ENCODE measurements at places on chromosomes 6 and 20.

- no peak for DNase-seq
These were observed 124.2 kb upstream of the PTPN1 start for GRCh38 chr20:50385733-50386640.

DNA sequence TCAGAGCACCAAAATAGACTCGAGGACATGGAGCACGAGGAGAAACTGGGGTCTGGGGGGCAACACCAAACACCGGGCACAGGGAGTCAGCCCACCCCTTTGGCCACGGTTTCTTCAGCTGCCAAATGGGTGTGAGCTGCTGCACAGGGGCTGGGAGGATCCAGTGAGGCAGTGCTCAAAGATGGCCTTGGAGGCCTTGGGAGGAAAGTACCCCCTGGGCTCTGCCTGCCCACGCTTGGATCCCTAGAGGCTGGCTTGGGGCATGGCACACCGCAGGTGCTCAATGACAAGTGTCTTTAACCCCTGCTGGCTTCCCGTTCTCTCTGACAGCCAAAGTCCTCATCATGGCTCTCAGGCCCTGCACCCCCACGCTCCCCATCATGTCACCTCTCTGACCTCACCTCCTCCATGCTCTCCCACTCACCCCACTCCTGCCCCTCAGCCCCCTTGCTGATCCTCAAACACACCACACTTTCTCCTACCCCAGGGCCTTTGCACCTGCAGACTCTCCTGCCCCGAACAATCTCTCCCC, 190.3 kb downstream of the ANKRD60 start:
- DNase-seq, result no peak

- DNase-seq, result no peak
These were observed 11.0 kb downstream of the SCUBE3 start for GRCh38 chr6:35224720-35225119.

GRCh38 chr6:155351273-155352129, 37.2 kb upstream of the TFB1M start:
- DNase-seq, result no peak

DNA sequence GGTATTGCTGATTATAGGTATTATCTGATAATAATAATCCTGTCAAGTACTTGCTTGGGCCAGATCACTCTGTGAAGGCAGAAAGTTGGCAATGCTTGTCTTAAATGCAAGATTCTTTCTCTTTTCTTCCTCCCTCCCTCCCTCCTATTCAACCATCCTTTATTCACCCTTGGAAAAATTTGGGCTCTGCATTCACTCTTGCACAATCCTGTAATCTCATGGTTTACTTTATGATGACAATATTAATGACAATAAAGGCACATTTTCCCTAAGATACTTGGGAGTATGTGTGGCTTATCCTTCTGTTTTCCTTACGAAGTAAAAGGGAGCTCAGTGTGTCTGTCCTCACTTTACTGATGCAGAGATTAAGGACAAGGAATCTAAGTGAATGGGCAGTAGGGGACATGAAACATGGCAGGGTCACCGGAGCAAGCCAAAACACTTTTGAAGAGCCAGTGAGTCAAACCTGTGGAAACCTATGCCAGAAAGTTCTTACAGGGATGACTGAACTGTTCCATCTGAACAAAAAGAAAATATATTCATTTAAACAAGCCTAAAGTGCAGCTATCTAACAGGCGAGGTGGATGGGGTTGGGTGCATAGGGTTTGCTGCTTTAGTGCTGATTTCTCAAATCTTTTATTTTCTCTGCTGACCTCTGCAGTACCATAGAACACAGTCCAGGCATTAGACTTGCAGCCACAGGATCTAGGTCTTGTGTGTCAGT, 14.6 kb upstream of the RIPOR2 start:
- DNase-seq, result no peak

DNA sequence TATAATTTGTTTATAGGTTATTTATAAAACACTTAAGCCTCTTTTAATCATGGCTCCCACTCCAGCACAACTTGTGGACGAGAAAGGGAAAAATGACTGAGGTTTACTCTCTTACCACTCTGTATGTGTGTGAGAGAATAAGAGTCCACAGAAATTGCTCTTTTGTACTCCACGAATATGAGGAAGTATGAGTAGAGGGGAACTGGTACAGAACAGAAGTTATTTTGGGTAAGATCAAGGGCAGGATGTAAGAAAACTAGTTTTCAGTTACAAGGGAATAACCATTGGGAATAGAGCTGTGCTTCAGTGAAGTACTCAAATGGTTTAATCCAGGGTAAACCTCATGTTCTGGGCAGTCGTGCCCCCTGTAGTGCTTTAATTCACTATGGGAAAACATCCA, 72.6 kb downstream of the REV3L start:
- no peak for DNase-seq

GRCh38 chr6:140032189-140032588, 657.7 kb upstream of the CITED2 start:
- DNase-seq, result no peak

GRCh38 chr20:23058240-23058639, 8.8 kb upstream of the THBD start:
- DNase-seq, result no peak

- DNase-seq, result no peak
These were observed 96.9 kb downstream of the DHX35 start for GRCh38 chr20:39059036-39059435.

- peak; percentile 67 for DNase-seq
These were observed at the start of gene GPR6 for GRCh38 chr6:109978174-109979032. Gene GPR6, plus strand, starts transcription at chr6:109978311. Its CDS starts 802 bp downstream, at chr6:109979113.

- DNase-seq, result no peak
These were observed 54.8 kb upstream of the ADGRG6 start for GRCh38 chr6:142246960-142247359.

DNA sequence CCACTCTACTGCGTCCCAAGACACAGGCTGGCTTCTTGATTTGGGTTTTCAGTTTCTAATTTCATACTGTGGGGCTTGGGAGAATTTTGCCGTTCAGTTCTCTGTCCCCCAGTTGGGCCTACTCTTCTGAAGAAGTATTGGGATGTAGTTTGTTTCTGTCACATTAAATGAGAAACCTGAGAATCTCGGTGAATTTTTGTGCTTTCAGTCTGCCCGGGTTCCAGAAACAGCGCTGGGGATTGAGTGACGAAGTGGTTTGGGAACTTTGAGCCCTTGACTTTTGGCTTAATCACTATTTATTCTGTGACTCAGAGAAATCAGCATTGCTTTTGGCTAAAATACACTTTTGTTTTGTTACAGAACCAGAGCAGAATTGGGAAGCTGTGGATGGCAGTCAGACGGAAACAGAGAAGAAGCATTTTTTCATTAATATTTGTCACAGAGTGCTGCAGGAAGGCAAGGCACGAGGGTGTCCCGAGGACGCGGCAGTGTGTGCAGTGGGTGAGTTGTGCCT, 74.0 kb downstream of the IGF2R start:
- DNase-seq, result no peak

GRCh38 chr6:70396796-70397729, 16.2 kb upstream of the FAM135A start:
- no peak for DNase-seq

GRCh38 chr20:38167851-38168760, 3.0 kb upstream of the TGM2 start:
- DNase-seq, result peak; percentile 72

DNA sequence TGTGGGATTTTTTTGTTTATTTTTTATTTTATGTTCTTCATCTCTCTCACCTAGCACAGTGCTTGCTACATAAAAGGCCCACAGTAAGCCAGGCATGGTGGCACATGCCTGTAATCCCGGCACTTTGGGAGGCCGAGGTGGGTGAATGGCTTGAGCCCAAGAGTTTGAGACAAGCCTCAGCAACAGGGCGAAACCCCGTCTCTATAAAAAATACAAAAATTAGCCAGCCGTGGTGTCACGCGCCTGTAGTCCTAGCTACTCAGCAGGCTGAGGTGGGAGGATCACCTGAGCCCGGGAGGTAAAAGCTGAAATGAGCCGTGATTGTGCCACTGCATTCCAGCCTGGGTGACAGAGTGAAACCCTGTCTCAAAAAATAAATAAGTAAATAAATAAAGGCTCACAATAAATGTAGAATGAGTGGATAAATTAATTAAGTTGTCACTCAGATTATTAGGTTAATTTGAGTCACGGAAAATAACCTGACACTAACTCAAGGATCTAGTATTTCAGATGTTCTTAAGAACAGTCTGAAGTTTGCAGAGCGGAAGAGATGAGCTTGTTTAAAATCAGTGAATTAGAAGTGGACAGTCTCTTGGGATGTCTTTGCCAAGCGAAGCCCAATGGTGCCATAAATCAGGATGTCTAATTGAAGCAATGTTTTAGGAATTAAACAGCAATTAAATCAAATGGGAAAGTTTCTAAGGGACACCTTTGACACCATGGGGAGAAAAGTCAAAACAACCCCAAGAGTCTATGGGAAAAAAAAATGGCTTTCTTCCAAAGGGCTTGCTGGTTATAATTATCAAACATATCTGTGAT, 214.4 kb downstream of the ZNF217 start:
- no peak for DNase-seq

DNA sequence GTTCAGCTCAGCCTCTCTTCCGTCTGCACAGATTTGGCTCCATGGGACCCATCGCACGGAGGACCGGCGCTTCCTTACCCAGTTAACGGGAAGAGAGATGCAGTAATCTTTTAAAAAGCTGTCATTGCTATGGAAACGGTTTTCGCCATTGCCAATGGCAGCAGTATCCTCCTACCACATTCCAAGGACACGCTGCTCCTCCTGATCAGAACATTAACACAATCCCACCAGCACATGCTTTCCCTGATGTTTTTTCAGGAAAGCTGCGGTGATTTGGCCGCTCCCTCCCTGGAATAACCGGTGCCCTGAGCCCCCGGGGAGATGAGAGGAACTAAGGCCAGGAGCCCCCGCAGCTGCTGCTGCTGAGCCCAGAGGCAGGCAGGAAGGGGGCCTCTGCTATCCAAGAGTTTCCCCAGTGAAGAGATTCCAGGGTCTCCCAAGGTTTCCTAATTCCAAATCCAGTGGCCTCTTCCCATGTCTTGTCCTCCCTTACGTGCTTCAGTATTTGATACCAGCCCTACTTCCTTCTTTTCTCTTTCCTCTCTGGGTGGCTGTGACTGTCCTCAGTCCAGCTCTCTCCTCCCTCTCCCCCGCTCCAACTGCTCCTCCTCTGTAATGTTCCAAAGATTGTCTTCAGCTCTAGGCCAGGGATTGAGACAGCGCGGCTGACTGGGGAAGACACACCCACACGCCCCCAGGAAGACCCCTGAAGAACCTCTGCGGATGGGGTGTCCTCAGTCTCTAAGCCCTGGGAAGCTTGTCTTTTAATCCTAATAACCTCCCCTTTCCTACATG, 2.6 kb downstream of the BNIP5 start:
- DNase-seq, result no peak

- DNase-seq, result no peak
These were observed 156.1 kb downstream of the ZFP64 start for GRCh38 chr20:52035498-52035897.

DNA sequence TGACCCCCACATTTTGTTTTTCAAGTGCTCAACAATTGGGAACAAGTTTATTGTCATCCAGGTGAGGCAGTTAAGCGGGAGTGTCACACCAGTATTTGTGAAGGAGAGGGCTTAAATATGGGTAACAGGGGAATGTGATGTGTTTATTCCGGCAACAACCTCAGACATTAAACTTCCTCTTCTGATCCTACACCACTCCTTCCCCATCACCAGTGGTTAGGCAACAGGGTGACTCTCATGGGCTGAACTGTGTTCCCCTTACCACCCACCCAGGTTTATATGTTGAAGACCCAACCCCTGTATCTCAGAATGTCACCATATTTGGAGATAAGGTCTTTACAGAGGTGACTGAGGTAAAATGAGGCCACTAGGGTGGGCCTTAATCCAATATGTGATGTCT, 52.1 kb upstream of the RNF182 start:
- no peak for DNase-seq

DNA sequence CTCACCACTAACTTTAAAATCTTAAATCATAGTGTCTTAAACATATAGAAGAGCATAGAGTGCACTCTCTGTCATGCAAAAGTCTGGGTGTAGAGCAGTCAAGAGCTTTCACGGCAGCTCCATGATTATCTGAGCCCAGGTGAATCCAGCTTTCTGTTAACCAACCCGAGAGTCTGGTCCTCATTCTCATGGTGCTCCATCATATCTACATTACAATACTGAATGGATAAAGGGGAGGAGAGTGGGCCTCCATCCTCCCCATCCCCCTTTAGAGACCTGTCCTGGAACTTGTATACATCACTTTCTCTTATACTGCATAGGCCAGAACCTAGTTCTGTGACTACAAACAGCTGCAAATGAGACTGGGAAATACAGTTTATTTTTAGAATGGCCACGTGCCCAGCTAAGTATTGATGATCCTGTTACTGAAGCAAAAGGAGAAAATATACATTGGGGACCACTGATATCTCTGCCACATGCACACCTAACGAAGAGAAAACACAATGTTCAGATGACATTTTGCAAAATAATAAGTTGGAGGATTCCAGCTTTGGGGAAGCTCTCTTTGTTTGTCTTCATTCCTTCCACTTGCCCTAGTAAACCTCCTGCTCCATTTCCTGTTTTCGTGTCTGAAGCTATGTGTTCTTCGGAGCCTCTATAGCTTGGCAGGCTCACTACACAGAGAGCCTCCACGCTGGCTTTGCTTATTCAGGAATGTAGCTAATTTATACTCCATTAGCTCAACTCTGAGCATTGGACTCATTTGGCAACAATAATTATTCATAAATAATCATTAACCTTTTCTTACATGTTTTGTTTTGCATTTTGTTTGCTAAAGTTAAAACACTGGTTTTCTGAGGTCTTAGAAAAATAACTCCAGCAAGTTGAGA, 110.1 kb downstream of the IYD start:
- DNase-seq, result no peak

DNA sequence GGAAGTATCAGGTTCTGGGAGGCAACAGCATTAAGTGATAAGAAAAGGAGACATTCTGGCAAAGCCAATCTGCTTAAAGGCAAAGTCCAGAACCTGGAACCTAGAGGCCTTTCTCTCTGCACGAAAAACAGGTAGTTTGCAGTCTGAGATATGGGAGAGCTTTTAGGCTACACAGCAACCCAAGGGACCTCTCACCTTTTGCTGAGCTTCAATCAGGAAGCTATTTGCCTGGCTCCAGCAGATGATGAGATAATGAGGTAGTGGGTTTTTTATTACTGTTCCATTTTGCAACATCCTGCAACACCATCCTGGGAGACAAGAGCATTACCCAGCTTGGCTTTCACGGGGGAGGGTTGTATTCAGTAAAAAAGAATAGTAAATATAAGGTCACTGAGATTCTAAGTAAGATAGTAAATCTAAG, 143.1 kb downstream of the ADGRG6 start:
- DNase-seq, result no peak

- peak; percentile 88 for DNase-seq
These were observed 13.8 kb upstream of the GTF3C6 start for GRCh38 chr6:110944681-110945151.

DNA sequence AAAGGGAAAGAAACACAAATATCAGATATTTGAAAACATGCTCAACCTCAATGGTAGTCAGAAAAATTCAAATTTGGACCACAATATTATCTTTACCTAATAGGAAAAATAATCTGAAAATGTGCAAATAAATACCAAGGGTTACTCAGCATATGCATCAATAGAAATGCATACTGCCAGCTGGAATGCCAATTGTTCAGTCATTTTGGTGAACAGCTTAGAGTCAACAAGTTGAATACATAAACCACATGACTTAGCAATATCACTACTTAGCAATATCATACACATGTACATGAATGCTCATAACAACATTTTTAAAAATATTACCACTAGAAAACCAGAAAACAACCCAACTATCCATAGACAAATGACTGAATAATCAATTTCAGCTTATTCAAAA, 212.7 kb downstream of the PTPRK start:
- DNase-seq, result no peak

GRCh38 chr20:24949756-24950127, 673 bp downstream of the CST7 start:
- DNase-seq, result no peak

GRCh38 chr6:144344646-144345045, 59.5 kb downstream of the UTRN start:
- no peak for DNase-seq
